Hematopoietic multipotent progenitor cell treated with erythropoietin and hydrocortisone succinate and interleukin-3 and kit ligand, for 17 days (in vitro differentiated cells): ENCODE measurements at places on chromosomes 12 and 14.

DNA sequence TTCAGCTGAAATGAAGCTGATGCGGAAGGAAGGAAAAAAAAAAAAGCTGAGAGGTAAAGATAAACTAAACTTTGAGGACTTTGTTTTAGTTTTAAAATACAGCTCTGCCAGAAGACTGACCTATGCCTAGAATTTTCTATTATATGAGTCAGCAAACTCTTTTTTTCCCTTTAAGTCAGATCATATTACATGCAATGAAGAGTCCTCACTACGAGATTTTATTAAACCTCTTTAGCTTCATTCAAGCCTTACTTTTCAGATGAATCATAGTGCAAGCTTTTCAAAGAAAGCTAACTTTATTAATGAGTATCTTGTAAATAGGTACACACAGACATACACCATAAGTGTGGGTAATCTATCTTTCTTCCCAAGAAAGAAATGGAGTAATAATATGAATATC is 57.8 kb upstream of the FSCB start:
- no peak for DNase-seq

GRCh38 chr12:15852383-15852782 is 29.8 kb upstream of the STRAP start:
- DNase-seq, result no peak

- no peak for DNase-seq
Observed at GRCh38 chr12:128468926-128469325, 202.0 kb downstream of the TMEM132C start.

GRCh38 chr14:63800083-63800482 is 52.7 kb upstream of the SYNE2 start:
- DNase-seq, result no peak

DNA sequence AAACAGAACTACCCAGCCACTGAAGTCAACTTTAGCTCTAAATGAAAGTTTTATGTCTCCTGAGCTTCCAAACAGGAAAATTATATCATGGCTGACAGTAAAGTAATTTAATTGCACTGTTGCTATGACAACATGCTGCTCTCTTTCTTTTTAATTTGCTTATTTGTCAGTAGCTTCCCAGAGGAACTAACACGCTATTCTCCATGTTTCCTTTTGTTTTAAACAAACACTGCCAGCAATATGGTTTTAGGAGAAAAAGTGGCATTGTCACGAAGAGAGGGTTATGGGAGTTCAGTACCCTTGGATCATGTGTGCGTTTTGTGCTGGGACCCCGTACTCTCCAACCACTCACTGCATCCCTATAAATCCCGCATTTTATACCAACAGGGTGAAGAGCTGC is 1.9 kb downstream of the FOXN3 start:
- peak; percentile 18 for DNase-seq

DNA sequence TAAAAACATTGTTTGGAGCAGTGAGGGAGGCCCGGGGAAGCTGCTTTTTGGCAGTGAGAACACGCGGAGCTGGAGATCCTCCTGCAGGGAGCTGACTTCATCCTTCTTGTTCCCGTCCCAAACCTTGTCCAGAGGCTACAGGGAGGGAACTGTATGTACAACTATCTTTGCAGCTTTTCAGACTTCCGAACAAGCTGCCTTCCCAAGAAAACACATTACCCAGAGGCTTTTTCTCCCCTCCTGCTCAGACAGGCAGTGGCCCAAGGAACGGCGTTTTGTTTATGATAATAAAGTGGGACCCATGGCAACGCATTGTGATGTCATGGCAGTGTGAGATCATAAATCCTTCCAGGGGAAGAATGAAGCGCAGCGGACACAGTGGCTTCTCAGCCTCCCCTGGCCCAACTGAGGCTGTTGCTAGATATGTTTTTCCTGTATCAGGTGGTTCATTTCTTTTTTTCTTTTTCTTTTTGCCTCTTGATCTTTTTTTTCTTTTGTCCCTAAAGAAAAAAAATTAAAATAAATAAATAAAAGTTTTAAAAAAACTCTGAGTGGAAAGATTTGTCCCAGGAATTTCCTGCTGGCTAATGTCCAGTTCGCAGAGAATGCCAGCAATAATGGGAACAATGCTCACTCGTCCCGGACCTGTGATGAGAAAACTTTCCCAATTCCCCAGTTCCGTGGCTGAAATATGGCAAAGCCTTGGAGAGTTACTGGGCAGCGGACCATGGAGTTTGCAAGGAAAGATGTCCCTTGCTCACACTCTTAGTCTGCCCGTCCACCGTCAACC is 103.4 kb upstream of the MAP1LC3B2 start:
- DNase-seq, result no peak

GRCh38 chr12:68530965-68531364 is 79.7 kb upstream of the RAP1B start:
- no peak for DNase-seq

DNA sequence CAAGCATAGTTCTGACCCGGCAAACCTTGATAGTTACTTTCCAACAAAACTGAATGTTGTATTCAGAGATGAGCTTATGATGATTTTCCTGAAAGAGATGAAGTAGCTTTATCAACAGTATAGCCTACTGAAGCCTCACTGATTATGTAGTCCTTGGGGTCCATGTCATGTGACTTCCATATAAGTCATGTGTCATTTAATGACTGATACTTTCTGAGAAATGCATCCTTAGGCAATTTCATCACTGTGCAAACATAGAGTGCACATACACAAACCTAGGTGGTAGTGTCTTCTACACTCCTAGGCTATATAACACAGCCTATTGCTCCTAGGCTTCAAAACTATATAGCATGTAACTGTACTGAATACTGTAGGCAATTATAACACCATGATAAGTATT is 28.5 kb upstream of the TUBA1C start:
- DNase-seq, result no peak

DNA sequence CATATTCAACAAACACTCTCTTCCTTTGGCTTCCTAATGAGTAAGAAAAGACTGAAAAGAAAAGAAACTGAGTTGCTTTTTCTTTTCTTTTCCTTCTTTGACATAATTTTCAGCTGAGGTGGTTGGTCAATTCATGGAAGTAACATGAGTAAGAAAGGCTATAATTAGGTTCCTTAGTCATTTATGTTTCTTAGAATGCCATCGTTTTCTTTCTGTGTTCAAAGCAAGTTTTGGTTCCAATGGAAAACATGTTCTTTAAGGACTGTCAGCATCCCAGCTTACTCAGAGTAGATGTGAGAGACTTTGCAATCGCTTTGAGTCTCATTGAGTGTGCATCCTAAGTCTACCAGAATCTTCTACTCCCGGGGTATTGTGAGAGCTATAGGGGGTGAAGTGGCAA is 882.4 kb downstream of the DIO2 start:
- no peak for DNase-seq

GRCh38 chr12:30794020-30794419 is 39.3 kb upstream of the CAPRIN2 start:
- DNase-seq, result no peak

- DNase-seq, result no peak
Observed at GRCh38 chr14:53539489-53540126, 386.5 kb upstream of the DDHD1 start.

GRCh38 chr14:100283984-100284881 is 22.0 kb downstream of the SLC25A29 start:
- DNase-seq, result no peak

- no peak for DNase-seq
Observed at GRCh38 chr12:68587448-68587873, 23.2 kb upstream of the RAP1B start.

- no peak for DNase-seq
Observed at GRCh38 chr14:50733494-50733893, 65.4 kb upstream of the SAV1 start.

GRCh38 chr12:16474801-16475200 is 127.4 kb downstream of the MGST1 start:
- DNase-seq, result no peak

DNA sequence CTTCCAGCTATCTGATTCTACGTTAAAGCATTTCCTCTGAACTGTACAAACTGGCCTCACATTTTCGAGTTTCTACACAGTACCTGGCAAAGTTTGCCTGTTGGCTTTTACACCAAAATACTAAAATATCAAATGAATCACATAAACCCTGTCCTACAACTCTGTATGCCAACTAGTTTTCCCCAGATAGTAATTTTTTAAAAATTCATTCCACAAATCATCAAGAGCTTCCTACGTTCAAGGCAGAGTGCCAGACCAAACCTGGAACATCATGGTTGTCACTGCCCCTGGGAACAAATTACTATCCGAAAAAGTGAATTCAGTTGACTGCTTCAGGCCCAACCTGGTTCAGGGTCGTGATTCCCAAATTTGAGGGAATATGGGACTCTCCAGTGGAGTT is 2.1 kb downstream of the TMEM30B start:
- DNase-seq, result no peak

GRCh38 chr14:49310298-49310697 is 275.9 kb downstream of the RPS29 start:
- DNase-seq, result no peak

DNA sequence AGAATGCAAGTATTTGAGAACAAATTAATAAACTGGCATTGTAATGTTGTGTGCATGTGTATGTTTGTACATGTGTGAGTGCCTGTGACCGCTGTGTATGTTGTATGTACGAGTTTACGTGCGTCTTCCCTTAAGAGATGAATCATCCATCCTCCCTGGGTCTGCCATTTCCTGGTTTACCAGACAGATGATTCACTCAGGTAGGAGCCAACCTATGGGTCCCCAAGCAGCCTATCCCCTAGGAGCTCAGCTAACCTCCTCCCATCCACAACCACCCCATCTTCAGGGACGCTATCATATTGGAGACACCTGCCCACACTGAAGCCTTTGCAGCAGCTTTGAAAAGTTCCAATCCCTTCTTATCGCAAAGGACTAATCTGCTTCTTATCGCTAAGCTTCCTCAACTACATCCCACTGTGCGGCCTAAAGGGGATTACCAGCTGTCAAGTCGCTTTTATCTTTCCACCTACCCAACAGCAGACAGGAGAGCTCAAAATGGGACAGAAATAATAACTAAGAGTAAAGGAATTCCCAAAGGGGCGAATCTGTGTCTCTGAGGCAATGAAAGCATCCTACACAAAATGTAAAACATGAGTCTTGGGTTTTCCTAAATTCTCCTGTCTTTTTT is 81.5 kb upstream of the TMCC3 start:
- DNase-seq, result no peak

DNA sequence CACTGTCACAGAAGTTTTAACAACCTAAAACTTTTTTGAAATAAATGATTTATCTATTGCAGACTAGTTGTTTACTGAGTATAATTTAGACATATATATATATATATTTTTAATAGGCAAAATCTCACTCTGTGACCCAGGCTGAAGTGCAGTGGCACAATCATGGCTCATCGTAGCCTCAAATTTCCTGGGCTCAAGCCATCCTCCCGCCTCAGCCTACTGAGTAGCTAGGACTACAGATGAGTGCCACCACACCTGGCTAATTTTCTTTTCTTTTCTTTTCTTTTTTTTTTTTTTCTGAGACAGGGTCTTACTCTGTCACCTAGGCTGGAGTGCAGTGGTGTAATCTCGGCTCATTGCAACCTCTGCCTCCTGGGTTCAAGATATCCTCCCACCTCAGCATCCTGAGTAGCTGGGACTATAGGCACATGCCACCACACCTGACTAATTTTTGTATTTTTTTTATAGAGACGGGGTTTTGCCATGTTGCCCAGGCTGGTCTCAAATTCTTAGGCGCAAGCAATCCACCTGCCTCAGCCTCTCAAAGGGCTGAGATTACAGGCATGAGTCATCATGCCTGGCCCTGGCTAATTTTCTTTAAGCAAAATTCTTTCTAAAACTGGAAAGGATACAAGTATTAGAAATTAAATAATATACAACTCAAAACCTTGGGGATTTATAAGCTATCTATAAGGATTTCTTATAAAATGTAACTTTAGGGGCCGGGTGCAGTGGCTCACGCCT is 23.1 kb downstream of the EEA1 start:
- DNase-seq, result no peak

GRCh38 chr12:124026755-124027745 is 54.0 kb downstream of the ZNF664 start:
- peak; percentile 55 for DNase-seq

DNA sequence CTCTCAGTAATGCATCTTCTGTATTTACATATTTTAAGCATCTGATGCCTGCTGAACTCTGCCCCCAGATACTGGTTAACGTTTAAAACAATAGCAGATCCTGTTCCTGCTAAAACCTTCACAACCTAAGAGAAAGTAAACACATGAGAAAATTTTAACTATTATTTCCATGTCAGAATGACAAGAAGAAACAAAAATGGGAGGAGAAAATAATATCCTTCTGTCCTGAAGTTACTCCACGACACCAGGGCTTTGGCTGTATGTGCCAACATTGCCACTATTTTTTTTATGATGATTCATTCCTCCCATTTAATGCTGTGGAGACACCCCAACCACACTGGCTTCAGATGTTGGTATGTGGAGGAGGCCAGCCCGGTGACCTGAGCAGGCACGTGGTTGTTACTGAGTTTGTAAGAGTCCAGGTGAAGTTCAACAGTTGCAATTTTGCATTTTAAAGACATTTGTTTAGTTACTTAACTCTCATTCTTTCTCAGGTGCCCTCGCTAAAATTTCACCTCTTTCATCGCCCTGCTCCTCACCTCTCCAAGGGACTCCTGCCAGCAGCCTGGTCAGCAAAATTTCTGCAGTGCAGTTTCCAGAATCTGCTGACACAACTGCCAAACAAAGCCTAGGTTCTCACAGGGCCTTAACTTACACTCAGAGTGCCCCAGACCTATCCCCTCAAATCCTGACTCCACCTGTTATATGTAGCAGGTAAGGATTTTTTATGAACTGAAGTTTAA is 65.5 kb upstream of the SLCO1C1 start:
- no peak for DNase-seq

DNA sequence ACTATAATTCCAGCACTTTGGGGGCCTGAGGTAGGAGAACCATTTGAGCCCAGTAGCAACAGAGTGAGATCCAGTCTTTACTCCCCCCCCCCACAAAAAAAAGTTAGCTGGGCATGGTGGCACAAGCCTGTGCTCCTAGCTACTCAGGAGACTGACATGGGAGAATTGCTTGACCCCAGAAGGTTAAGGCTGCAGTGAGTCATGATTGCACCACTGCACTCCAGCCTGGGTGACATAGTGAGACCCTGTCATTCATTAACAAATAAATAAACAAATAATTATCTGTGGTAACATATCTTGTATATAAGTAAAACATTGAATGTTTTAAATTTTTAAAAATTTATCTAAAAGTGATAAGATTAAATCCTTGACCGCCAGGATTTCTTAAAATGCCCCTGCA is 4.8 kb downstream of the ENTPD5 start:
- DNase-seq, result no peak

DNA sequence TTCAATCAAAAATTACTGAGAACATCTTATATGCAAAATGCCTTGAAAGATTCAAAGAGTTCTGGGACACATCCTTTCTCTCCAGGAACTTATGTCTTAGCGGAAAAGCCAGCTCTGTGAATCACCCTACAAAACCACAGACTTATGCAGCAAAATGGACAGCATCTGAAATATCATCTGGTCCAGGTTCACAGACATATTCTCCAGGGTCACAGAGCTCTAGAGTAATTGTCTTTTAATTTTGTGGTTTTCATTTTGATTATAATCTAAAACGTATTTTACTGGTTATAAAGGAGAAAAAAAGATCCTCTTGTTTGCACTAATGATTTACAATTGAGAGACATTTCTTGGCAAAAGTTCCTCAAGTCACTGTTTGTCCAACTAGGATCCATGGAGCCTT is 246.2 kb downstream of the MSRB3 start:
- DNase-seq, result no peak

GRCh38 chr12:124646385-124647230 is 79.2 kb upstream of the NCOR2 start:
- DNase-seq, result no peak

- DNase-seq, result no peak
Observed at GRCh38 chr14:105636935-105637334, 110.6 kb downstream of the TMEM121 start.
